Stimulated activated CD4-positive, alpha-beta T cell treated with anti-CD3 and anti-CD28 coated beads, Interleukin-4, amount 100 ng/mL, for 4 hours (primary cell): ENCODE measurements at places on chromosomes 4 and X.

GRCh38 chrX:44400588-44400987 lies 57.1 kb upstream of the EFHC2 start:
- DNase-seq, result peak; percentile 34

DNA sequence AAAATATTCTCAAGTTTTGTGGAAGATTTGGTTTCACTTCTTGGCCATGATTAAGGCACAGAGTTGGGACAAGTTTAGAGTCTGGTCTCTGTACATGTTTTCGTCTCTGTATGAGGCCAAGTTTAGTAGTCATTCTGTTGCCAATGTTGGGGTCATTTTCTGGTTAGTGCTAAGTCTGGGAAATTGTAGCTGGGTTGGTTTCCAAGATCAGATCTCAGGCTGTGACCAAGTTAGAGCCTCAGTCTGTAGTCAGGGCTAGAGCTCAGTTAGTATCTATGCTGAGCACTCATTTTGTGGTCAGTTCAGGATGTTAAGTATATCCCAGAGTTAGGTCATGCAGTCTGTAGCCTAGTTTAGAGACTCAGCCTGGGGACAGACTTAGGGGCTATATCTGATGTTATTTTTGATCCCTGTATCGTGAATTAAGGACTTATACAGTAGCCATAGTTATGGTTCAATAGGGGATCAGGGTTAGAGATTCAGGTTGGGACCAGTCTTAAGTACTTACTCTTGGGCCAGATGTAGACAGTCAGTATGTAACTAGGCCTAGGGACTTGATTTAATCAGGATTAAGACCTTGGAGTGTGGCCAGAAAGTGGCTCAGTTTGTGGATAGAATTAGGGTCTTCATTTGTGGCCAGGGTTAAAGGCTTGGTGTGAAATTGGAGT lies 6.6 kb upstream of the ENOX2 start:
- DNase-seq, result no peak

GRCh38 chr4:155906554-155907247 lies 3.2 kb downstream of the TDO2 start:
- DNase-seq, result no peak

- no peak for DNase-seq
Observed at GRCh38 chr4:108979759-108980158, 216.9 kb upstream of the ETNPPL start.

- DNase-seq, result no peak
Observed at GRCh38 chr4:141473952-141474351, 162.4 kb upstream of the IL15 start.

GRCh38 chrX:124440695-124441094 lies 94.3 kb downstream of the SH2D1A start:
- no peak for DNase-seq

GRCh38 chrX:43589735-43590134 lies 66.4 kb upstream of the MAOA start:
- no peak for DNase-seq
